ENCODE measurements at places on chromosomes 3 and 15. TPM values are rescaled to one million over a fixed set of nuclear protein-coding genes. Genes with fewer than 3 reads are reported as not detected.

GRCh38 chr15:83283138-83283812 is 1.2 kb downstream of the BNC1 start:
- DNase-seq, result no peak

GPR149 gene
- not detected for total RNA-seq

GRCh38 chr3:186054792-186055352 is 54.0 kb downstream of the ETV5 start:
- no peak for DNase-seq

DNA sequence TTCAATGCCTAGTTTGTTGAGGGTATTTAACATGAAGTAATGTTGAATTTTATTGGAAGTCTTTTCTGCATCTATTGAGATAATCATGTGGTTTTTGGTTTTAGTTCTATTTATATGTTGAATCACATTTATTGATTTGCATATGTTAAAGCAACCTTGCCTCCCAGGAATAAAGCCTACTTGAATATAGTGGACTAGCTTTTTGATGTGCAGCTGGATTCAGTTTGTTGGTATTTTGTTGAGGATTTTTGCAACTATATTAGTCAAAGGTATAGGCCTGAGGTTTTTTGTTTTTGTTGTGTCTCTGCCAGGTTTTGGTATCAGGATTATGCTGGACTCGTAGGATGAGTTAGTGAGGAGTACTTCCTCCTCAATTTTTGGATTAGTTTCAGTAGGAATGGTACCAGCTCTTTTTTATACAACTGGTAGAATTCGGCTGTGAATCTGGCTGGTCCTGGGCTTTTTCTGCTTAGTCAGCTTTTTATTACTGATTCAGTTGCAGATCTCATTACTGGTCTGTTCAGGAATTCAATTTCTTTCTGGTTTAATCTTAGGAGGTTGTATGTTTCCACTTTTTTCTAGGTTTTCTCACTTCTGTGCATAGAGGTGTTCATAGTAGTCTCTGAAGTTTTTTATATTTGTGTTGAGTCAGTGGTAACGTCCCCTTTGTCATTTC is 209.8 kb upstream of the RBMS3 start:
- no peak for DNase-seq

GRCh38 chr3:55576621-55577388 is 89.7 kb upstream of the WNT5A start:
- no peak for DNase-seq
